ENCODE measurements at places on chromosomes 6 and 20.

GRCh38 chr6:37311741-37312473 lies 41.9 kb upstream of the RNF8 start:
- no peak for DNase-seq

DNA sequence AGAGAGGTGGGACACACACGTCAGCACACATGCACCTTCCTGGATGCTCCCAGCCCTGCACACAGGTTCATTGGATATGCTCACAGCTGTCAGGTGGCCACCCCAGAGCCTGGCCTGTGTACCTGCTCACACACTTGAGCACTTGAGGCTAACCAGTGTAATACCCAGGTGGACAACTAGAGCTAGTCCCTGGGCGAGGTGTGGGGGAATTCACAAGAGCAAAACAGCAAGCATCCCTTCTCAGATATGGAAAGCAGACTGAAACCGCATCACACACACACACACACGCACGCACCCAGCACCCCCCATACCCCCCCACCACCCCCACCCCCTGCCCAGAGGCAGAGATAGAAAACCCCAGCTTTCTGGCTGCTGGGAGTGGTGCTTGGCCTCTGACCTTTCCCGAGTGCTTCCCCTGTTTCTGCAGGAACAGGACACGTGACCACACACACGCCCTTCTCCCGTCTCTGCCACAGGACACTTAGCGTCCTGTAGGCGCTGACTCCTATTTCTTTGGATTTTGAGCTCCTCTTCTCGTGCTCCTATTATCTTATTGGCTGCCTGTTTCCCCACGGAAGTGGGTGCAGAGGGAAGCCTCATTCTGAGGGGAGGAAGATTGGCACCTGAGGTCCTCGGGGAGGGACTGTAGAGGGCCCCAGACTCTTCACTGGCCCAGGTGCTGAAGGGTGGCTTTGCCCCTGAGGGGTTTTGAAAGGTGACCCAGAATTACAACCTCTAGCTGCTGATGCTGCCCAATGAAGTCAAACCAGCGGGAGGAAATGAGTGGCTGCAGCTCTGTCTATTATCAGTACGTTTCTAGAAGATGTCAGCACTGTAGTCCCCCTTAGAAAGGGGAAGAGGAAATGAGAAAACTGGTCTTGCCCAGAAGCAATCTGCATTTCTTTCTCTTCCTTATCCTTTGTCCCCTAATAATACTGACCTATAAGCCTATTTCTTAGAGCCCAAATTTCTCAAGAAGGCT lies 65.8 kb downstream of the SYTL3 start:
- DNase-seq = no peak

- no peak for DNase-seq
Observed at GRCh38 chr6:7953753-7954152, 43.2 kb upstream of the TXNDC5 start.

DNA sequence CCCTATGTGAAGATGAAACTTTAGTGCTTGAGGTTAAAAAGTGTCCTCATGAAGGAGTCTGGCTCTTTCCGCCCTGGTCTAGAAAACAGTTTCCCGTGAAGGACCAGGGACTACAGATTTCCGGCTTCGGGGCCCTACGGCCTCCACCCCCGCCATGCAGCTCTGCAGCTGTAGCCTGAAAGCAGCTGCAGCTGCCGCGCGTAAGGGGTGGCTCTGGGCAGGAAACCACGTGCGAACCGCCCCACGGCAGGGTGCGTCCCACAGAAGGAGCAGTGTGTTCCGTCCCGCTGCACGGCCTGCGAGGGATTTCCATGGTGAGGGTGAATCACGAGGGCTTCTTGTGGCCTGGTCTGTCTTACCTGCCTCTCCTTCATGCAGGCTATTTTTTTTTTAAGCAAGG lies 117.0 kb downstream of the ERMARD start:
- DNase-seq = peak; percentile 80

GRCh38 chr6:2208468-2208867 lies 36.9 kb downstream of the GMDS start:
- no peak for DNase-seq

DNA sequence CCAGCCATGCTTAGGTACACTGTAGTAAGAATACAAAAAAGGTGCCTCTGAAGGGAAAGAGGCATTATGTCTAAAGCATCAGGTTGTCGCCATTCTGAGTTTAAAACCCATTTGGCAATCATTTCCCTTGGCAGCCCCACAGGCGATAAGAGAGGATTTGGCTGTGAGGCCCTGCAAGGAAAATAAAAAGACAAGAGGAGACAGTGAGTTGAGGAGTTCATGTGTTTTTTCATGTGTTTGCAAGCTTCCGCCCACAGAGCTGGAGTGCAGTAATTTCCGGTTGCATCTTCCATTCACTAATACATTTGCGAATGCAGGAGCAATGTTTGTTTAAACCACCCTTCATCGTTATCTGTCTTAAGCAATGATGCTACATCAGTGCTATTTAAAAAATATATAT lies 138.5 kb upstream of the SOX4 start:
- no peak for DNase-seq

DNA sequence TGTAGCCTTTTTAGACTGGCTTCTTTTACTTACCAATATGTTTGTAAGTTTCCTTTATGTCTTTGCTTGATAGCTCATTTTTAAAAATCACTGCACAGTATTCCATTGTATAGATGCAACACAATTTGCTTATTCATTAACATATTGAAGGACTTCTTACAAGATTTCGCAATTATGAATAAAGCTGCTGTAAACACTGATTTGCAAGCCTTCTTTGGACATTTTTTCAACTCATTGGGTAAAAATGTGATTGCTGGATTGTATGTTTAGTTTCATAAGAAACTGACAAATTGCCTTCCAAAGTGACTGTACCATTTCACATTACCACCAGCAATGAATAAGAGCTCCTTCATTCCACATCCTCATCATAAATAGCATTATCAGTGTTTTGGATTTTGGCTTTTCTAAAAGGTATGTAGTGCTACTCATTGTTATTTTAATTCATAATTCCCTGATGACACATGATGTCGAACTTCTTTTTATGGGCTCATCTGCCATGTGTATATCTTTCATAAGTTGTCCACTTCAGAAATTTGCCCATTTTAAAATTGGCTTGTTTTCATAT lies 80.7 kb downstream of the TFAP2B start:
- DNase-seq = no peak

GRCh38 chr6:46505693-46506512 lies 14.7 kb upstream of the RCAN2 start:
- no peak for DNase-seq

- DNase-seq = no peak
Observed at GRCh38 chr6:105949869-105950268, 136.3 kb upstream of the PRDM1 start.

- DNase-seq = no peak
Observed at GRCh38 chr6:34098045-34098936, 47.6 kb downstream of the GRM4 start.

DNA sequence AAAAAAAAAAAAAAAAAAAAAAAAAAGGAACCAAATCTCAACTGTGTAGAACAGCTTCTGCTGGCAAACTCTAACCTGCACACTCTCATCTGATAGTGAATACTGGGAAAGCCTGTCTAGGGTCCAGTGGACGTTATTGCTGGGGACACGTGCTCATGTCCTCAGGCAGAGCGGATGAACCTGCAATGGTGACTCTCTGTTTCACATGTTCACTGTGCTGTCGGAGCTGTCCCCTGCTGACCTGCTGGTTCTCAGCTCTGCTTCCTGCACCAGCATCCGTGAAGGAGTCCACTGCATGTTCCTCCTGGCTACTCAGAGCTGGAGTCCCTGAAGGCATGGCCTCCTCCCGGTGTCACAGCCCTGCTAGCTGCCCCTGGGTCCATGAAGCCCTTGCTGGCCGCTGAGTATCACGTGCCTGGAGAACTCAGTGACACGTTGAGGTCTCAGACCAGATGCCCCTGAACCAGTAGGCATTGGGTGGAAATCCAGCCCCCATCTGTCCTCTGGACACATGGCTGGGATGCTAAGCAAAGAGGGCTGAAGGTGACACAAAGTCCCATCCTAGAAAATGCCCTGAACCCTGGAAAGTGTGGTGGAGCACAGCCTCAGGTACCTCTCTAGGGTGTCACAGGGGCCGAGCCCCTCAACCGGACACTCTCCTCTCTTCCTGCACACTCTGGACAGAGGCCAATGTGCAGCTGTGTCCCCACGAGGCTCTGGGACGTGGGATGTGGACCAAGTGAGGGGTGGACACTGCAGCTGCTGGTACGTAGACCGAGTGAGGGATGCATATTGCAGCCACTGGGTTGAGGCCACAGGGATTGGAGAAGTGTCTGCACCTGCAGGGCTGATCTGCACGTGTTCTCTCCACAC lies 54.9 kb upstream of the FRMD1 start:
- DNase-seq = no peak

DNA sequence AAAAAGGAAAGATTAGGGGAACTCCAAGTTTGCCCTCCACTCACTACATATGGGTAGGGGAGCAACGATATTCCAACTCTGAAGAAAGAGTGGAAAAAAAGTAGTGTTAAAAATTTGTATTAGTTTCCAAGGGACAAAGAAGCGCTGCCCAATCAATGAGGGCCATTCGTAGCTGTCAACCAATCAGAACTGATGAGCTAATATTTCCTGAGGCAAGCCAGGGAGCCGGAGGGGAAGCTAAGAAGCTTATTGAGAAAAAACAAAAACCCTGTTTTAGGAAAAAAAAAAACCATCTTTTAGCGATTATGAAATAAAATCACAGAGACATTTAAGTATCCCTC lies 59.5 kb downstream of the TRIM38 start:
- no peak for DNase-seq
